ENCODE measurements at places on chromosomes 1 and 21.

DNA sequence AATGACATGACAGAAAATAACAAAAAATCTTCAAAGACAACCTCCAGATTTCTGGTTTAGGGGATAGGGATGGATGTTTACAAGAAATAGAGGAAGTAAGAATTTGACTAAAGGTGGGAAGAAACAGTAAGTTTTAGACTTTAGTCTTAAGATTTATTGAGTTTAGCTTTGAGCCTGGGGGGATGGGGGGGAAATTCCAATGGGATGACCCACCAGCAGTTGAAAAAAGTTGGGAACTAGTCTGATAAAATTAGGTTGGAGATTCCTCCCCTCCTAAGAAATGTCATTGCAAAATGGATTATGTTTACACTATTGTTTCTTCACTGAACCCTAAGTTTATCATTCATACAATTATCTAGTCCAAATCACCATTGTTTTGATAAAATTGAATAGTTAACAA, 28.4 kb downstream of the WDR26 start:
- peak overlapping the region; percentile 68 for H3K27ac ChIP-seq
- H3K27me3 ChIP-seq = no peaks in the 10 kb centered on the region
- DNase-seq = no peak

DNA sequence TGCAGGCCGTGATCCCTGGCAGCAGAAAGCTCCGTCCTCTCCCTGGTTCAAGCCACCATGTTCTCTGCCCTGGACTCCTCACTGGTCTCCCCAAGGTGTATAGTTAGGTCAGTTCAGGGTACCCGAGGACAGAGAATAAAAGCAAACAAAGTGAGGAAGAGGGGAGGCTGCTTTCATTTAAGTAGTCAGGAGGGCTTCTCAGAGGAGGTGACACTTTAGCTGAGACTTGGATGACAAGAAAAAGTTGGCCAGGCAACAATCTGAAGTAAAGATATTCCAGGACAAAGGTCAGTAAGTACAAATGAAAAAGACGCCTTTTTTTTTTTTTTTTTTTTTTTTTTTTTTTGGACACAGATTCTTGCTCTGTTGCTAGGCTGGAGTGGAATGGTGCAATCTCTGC, 257.8 kb upstream of the TMEM51 start:
- H3K4me1 ChIP-seq = no peaks in the 10 kb centered on the region
- DNase-seq = no peak
- no peak overlapping the region for H3K27ac ChIP-seq
- H3K27me3 ChIP-seq = peaks cover 18% of the 10 kb centered on the region
- H3K36me3 ChIP-seq = no peaks in the 10 kb centered on the region
- no peak overlapping the region for H3K4me3 ChIP-seq

DNA sequence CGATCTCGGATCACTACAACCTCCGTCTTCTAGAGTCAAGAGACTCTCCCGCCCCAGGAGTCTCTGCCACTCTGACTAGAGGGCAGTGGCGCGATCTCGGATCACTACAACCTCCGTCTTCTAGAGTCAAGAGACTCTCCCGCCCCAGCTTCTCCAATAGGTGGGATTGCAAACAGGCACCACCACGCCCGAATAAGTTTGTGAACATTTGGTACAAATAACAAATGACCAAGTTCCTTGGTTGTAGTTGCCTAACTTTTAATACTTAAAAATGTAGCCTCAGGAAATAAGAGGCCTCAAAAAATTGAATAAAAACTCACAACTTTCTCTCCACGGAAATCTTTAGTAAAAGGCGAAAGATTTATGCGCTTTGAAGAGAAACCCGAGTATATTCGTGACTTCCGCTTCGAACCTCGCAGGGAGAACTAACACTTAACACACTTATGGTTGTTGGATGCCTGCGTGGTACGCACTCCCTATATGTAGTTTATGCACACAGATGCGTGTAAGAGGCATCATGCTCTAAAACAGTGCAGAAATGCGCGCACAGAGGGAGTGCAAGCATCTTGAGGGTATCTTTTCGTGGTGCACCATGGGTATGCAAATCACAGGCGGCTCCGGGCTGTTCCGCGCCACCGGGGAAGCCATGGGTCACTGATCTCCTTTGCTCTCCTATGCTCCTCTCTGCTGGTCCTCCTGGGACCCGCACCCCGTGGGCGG, 11.4 kb downstream of the BTBD19 start:
- peak overlapping the region; percentile 88 for H3K4me3 ChIP-seq
- no peaks in the 10 kb centered on the region for H3K27me3 ChIP-seq
- peak overlapping the region; percentile 100 for H3K27ac ChIP-seq
- DNase-seq = peak; percentile 85
- H3K36me3 ChIP-seq = no peaks in the 10 kb centered on the region

DNA sequence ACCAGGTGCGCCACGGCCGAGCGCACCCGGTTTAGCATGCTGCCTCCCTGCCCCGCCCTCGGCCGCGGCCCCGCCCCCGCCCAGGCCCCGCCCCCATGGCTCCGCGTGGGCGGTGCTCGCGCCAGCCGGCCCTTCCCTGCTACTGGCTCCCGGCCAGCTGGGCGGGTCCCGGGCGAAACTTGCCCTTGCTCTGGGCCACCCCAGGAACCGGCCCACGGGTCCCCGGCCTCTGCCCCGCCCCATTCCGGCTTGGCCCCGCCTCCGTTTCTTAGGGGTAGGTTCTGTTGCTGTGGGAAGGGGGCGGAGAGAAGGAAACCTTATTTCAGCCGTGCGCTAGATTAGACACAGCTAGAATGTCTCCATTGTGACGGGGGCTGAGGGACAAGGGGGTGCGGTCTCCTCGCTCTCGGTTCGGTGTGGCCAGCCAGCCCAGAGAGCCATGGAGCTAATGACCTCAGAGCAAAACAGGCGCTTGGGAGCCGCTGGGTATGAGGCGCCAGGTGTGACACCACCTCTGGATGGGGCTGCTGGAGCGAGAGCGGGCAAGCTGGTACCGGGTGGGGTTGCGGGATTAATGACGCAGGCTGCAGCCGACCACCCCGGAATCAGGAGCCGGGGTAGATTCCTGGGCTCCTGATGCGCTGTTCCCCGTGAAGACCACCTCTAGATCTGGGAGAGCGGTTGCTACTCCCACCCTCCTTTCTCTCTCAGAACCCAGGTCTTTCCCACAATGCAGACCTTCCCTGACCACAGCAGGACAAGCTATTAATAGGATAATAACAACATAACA, at the start of gene PPM1J:
TSS of gene PPM1J (minus strand) at position 69 of the 790 bp plus-strand sequence. CDS start at position 38, 31 bp downstream.
- peak; percentile 96 for DNase-seq
- peaks cover 2% of the 10 kb centered on the region for H3K27me3 ChIP-seq
- H3K4me3 ChIP-seq = peak within 1 kb of the TSS; percentile 84
- H3K36me3 ChIP-seq = no peaks in the 10 kb centered on the region
- H3K27ac ChIP-seq = peak within 1 kb of the TSS; percentile 80

DNA sequence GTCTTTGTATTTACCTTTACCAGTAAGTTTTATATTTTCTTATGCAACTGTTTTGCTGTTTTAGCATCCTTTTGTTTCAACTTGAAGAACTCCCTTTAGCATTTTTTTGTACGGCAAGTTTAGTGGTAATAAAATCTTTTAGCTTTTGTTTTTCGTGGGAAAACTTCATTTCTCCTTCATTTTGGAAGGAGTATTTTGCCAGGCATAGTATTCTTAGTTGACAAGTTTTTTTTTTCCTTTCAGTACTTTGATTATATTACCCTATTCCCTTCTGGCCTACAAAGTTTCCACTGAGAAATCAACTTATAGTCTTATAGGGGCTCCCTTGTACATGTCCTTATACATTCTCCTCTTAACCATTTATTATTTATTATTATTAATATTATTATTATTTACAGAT, 22.6 kb upstream of the SOD1 start:
- H3K4me1 ChIP-seq = no peaks in the 10 kb centered on the region
- H3K27ac ChIP-seq = no peak overlapping the region
- no peak for DNase-seq
- H3K36me3 ChIP-seq = peaks cover 4% of the 10 kb centered on the region
- peaks cover 5% of the 10 kb centered on the region for H3K27me3 ChIP-seq

GRCh38 chr1:15709226-15709625, 25.1 kb downstream of the PLEKHM2 start:
- peaks cover 17% of the 10 kb centered on the region for H3K4me1 ChIP-seq
- no peak overlapping the region for H3K27ac ChIP-seq
- H3K4me3 ChIP-seq = no peak overlapping the region

DNA sequence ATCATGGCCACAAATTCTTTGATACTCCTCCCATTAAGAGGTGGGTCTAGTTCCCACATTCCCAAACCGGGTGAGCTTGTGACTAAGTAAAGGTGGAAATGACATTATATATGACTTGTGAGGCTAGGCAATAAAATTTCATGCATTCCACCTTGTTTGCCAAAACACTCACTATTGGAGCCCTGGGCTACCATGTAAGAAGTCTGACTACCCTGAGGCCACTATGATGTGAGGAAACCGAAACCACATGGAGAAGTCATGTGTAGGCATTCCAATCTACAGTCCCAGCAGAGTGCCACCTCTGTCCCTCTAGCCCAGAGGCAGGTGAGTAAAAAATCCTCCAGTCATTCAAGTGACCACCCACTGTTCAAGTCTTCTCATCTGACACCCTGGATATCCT, 17.9 kb upstream of the SMG7 start:
- H3K27ac ChIP-seq = no peak overlapping the region
- H3K36me3 ChIP-seq = peaks cover 2% of the 10 kb centered on the region
- H3K27me3 ChIP-seq = peaks cover 2% of the 10 kb centered on the region
- no peaks in the 10 kb centered on the region for H3K4me1 ChIP-seq
- no peak overlapping the region for H3K4me3 ChIP-seq

- peaks cover 9% of the 10 kb centered on the region for H3K36me3 ChIP-seq
- peaks cover 36% of the 10 kb centered on the region for H3K4me1 ChIP-seq
These were observed 46.6 kb downstream of the ADARB1 start for GRCh38 chr21:45120975-45121374.

DNA sequence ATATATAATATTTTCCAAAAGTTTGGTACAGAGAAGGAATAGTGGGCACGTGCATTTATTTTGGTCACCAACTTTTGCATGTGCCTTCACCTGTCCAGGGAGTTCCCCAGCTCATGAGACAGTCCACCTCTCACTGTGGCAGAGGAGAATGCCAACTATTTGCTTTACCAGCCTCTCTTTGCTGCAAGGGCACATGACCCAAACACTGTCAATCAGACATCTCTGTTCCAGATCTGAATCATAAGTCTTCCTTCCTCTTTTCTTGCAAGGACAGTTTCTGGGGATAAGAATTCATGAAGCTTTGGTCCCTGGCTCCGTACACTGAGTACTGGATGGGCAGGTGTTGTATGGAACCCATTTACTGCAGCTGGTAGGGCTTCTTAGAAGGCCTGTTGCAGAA, 38.6 kb downstream of the C1orf87 start:
- H3K27ac ChIP-seq = no peak overlapping the region
- H3K4me3 ChIP-seq = no peak overlapping the region
- no peaks in the 10 kb centered on the region for H3K36me3 ChIP-seq
- DNase-seq = no peak
- H3K4me1 ChIP-seq = no peaks in the 10 kb centered on the region

- DNase-seq = peak; percentile 35
- H3K4me1 ChIP-seq = peaks cover 17% of the 10 kb centered on the region
- H3K36me3 ChIP-seq = no peaks in the 10 kb centered on the region
- peak within 1 kb of the TSS; percentile 81 for H3K4me3 ChIP-seq
These were observed at the start of gene RNF220 for GRCh38 chr1:44405031-44405797. Gene RNF220 (plus strand): TSS chr1:44405255.

DNA sequence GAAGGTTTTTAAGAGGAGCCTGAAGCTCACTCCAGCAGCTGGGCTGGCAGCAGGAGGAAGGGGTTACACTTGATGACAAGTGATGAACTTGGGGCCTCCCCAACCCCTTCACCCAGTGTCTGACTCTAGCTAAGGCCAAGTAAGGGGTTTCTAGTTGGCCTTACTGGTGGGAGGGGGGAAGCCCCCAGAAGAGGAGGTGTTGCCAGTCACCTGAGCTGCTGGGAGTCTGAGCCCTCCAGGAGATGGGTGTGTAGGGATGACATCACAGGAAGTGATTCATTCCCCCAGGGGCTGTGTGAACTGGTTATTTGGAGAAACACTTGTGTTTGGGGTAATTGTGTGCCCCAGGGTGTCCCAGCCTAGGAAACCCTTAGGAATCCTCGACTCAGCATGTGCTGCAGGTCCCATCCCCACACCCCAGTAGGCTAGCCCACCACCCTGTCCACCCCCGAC, 3.1 kb downstream of the PADI1 start:
- H3K4me1 ChIP-seq = peaks cover 26% of the 10 kb centered on the region
- H3K27me3 ChIP-seq = peaks cover 11% of the 10 kb centered on the region
- no peak overlapping the region for H3K4me3 ChIP-seq
- DNase-seq = peak; percentile 27
- peaks cover under 1% of the 10 kb centered on the region for H3K36me3 ChIP-seq

DNA sequence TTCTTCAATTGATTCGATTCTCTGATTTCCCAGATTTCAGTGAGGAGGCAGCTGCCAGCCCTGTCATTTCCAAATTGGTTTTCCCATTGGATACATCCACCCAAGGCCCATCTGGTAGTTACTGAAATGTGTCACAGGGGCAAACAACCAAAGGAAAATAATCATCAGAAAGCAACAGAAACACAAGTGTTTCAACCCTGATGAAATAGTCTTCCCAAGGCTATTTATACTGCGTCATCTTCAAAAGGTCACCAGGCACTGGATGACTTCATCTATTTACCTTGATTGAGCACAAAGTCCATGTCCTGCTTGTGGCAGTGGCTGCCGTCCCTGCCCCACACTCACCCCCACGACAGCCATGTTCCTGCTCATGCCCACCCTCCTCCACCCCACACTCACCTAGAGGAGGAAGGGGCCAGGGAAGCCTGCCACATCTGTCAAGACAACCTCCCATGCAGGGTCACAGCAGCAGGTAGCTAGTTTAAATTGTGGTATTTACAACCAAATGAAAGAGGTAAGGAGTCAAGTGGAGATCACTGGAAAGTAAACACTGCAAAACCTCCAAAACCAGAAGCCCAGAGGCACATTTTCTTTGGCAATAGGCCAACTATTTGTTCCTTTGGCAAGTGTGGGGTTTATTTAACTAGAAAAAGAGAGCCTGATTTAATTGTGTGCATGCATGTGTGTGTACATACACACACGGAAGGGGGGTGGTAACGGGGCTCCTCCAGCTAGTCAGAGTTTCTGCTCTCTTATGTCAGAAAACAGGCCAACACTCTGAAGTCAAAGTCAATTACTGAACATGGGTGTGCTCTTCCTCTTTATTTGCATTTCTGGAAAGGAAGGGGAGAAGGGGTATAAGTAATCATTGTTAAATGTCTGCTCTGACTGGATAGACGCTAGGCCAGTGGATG, 49.5 kb upstream of the RAB4A start:
- H3K27ac ChIP-seq = no peak overlapping the region
- no peak for DNase-seq
- H3K4me3 ChIP-seq = no peak overlapping the region
- peaks cover 4% of the 10 kb centered on the region for H3K27me3 ChIP-seq

GRCh38 chr1:7670334-7671145, 100.6 kb upstream of the VAMP3 start:
- peaks cover 16% of the 10 kb centered on the region for H3K4me1 ChIP-seq
- no peak overlapping the region for H3K27ac ChIP-seq
- H3K4me3 ChIP-seq = no peak overlapping the region

All from memory B cell (primary cell).